Amniotic stem cell (primary cell): ENCODE measurements at places on chromosomes 16 and 17.

GRCh38 chr17:66706851-66707450 lies 128.0 kb upstream of the CACNG5 start:
- DNase-seq = no peak

- no peak for DNase-seq
Measured at GRCh38 chr17:57370619-57371018, 114.3 kb downstream of the MSI2 start.

GRCh38 chr16:55364811-55365210 lies 40.8 kb downstream of the IRX6 start:
- DNase-seq = no peak

- no peak for DNase-seq
Measured at GRCh38 chr16:17343728-17344127, 127.0 kb downstream of the XYLT1 start.

DNA sequence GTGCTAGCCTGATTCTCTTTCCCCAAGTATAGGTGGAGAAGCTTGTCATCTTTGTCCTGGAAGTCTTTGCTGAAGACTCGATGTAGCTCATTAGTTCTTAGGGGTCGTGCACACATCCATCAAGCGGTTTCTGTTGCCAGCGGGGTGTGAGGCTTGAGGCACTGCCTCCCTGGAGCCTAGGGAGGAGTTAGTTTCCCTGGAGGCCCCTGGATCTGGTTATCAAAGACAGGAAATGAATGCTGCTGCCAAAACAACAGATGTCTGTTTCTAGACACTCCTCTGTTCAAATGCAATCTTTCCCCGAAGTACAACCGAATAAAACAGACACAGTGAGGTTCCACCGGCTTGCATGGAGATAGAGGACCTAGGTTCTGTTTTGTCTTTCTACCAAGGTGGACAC lies 17.5 kb downstream of the HS3ST4 start:
- no peak for DNase-seq

- no peak for DNase-seq
Measured at GRCh38 chr16:69327585-69328310, 2.6 kb downstream of the PDF start.

GRCh38 chr17:63293323-63294075 lies 152.6 kb downstream of the CYB561 start:
- DNase-seq = peak; percentile 32

DNA sequence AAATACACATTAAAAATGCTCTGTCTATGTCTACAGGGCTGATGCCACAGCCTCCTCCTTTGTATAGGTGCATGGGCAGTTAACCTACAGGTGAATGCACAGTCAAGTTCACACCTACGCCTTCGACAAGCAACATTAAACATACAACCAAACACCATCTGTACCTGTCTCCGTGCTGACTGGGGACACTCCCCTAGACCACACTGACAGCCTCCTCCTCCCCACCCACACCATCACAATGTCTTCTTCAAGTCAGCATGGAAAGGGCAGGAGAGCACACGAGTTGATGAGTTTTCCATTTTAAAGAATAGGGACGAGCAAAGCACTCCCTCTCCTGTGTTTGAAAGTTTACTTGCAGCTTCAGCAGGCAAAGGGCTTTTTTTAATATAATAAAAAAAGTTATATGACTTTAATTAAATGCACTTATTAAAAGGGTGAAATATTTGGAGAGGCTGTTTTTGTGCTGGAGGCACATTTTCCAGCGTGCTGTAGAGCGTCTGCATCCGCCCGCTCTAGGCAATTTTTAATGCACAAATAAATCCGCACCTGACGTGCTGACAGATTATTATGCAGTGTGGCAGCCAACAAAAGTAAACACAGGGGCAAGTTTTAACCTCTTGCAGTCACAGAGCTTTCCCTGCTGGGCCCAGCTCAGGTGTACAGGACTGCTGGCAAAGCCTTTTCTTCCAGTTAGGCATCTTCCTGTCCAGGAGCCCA lies 367.9 kb downstream of the SOX9 start:
- no peak for DNase-seq

GRCh38 chr16:61233713-61234112 lies 802.5 kb downstream of the CDH8 start:
- no peak for DNase-seq

DNA sequence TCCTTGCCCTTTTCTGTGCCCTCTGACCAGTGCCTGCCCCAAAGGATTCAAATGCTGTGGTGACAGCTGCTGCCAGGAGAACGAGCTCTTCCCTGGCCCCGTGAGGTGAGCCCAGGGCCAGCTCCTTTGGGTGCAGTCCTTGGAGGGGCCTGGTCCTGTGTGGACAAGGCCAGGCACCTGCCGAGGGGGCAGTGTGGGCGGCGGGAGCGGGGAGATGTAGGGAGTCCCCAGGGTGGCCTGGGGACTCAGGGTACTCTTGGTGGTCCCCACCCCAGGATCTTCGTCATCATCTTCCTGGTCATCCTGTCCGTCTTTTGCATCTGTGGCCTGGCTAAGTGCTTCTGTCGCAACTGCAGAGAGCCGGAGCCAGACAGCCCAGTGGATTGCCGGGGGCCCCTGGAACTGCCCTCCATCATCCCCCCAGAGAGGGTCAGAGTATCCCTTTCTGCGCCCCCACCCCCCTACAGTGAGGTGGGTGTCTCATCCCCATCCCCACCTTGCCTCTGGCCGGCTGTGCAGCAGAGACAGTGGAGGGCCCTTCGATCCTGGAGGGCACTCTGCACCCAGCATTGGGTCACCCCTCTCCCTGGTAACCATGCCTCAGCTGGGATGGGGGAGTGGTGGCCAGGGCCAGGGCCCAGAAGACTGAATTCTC lies 4.4 kb downstream of the TMEM92 start:
- DNase-seq = no peak

DNA sequence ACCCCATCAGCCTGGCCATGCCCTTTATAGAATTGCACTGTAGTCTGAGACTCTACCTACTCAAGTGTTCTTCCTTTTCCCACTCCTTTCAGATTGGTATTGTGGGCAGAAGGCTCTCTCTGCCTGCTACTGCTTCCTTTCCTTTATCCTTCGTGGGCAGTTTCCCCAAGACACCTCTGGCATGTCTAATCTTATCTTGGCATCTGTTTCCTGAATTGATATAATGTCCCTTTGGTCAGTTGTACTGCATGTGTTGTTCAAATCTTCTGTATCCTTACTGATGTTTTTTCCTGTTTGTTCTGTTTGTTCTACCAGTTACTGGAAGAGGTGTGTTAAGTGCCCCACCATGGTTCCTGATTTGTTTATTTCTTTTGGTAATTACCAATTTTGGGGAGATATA lies 29.5 kb upstream of the MSI2 start:
- DNase-seq = no peak

DNA sequence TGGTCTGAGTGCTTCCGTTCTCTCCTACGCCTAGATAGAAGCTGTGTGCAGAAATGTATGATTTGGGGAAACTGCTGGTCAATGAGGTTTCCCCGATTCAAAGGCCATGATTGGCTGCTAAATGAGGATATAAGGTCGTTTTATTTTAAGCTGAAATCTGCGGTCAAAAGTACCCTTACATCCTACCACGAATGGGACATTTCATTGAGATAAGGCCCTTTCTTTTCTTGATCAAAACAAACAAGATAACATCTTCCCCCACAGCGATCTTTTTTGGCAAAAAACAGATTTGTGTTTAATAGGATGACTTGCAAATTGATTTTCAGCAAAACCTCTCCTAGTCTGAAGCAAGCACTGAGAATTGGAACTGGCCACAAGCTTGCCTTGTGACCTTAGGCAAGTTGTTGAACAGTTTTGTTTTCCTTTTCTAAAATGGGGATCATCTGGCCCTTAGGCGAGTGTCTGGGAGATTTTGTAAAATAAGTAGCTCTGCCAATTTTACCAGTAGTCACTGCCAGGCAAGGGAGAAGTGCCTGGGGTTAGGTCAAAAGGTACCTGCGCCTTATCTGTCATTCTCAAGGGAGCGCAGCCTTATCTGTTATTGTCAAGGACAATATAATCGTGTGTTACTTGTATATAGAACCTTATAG lies 635 bp downstream of the SCPEP1 start:
- no peak for DNase-seq

GRCh38 chr17:38504216-38504615 lies 76.0 kb downstream of the ARHGAP23 start:
- no peak for DNase-seq

DNA sequence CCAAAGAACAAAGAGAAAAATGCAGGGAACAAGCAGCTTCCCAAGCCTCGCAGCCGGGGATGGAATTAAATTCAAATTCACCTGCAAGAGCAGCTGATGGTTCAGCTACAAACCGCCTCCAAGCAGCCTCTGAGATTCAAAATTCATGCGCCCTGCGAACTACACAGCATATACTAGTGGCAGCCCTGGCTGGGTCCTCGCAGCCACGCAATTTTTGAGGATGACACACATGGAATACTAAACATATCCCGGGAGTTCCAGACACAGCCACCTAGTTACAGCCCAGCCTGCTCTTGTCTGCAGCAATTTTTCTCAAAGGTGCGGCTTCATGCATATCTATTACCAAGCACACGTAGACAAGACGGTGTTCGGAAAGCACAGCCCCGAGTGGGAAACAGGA lies 35.9 kb upstream of the KIFC3 start:
- no peak for DNase-seq

- no peak for DNase-seq
Measured at GRCh38 chr16:75058806-75059205, 57.8 kb downstream of the LDHD start.

GRCh38 chr17:10197362-10197720 lies 1.1 kb downstream of the GAS7 start:
- DNase-seq = no peak

GRCh38 chr16:88290850-88291830 lies 91.6 kb upstream of the ZNF469 start:
- no peak for DNase-seq

DNA sequence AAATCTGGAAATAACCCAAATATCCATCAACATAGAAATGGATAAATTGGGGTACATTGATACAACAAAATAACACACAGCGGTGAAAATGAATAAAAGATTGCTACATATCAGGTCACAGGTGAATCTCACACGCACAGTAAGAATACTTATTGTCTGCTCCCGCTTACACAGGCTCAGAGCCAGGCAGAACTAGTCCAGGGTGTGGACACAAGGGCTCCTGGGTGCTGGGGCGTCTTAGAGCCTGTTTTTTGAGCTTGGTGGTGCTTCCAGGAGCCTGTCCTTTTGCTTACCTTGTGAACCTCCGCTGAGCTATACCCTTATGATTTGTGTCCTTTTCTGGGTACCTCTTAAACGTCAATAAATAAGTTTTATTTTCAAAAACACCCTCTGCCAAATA lies 19.8 kb upstream of the C16orf74 start:
- no peak for DNase-seq

GRCh38 chr17:77528516-77529327 lies 388.0 kb downstream of the SEC14L1 start:
- DNase-seq = no peak

DNA sequence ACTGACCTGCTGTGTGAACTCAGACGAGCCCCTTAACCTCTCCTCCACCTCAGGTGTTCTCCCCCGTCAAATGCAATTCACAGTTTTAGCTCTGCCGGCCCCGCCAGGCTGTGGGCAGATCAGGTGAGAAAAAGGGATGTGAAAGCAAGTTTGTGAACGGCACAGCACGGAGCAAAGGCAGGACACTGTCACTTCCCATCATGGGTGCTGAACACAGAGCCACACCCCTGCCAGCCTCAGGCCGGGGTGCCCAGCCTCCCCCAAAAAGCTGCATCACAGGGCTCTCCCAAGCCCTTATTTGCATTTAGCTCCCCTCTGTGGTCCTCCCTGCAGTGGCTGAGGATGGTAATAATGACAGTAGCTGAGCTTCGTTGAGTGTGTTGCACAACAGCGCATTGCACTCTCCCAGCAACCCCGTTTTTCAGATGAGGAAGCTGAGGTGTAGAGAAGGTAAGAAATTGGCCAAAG lies 88.8 kb upstream of the TNRC6C start:
- DNase-seq = no peak
